ENCODE measurements at places on chromosomes 7 and 10.

DNA sequence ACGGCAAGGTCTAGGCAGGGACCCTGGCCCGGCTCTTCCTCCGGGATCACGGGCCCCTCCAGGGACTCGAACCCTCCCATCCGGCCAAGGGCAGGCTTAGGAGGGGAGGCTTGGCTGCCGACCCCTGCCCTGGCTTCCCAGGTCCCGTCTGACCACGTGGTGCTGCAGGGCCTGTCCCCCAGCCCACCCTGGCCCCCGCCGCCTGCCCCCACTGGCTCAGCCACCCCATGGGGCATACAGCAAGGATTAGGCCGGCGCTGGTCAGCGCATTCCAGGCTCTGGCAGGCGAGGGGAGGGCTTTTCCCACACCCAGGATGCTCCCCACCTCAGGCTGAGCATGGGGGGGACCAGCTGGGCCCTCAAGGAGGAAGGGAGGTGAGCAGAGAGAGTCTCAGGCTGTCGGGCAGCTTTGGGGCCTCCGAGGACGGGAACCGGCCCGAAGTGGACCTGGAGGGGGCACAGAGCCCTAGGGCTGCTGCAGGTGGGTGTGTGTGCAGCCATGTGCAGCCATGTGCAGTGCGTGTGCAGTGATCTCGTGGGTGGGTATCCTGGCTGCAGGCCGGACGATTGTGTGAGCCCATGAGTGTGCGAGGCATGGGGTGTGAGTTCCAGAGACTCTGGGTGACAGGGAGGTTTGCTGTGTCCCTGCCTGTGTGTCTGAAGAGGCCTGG is 713 bp upstream of the GRIFIN start:
- no peak for DNase-seq

- DNase-seq, result no peak
Measured at GRCh38 chr7:157467496-157468212, 130.8 kb downstream of the DNAJB6 start.

DNA sequence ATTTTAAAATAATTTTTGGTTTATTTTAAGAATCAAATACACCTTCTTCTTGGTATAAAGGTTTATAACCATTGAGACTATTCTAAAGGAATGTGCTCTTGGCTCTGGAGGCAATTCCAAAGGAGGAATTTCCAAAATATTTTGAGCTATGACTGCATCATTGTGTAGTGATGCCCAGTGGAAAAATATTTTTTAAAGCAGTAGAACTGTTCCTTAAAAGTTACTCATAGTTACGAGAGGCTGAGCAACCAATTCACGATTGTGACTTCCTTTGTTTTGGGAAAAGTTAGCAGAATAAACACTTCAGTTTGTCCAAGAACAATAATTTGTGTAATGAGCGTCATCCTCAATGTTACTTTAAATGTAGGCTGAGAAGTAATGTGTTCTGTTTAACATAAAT is 233.6 kb downstream of the BAMBI start:
- DNase-seq, result no peak

GRCh38 chr7:50553973-50554372 is 11.2 kb downstream of the DDC start:
- DNase-seq, result no peak

DNA sequence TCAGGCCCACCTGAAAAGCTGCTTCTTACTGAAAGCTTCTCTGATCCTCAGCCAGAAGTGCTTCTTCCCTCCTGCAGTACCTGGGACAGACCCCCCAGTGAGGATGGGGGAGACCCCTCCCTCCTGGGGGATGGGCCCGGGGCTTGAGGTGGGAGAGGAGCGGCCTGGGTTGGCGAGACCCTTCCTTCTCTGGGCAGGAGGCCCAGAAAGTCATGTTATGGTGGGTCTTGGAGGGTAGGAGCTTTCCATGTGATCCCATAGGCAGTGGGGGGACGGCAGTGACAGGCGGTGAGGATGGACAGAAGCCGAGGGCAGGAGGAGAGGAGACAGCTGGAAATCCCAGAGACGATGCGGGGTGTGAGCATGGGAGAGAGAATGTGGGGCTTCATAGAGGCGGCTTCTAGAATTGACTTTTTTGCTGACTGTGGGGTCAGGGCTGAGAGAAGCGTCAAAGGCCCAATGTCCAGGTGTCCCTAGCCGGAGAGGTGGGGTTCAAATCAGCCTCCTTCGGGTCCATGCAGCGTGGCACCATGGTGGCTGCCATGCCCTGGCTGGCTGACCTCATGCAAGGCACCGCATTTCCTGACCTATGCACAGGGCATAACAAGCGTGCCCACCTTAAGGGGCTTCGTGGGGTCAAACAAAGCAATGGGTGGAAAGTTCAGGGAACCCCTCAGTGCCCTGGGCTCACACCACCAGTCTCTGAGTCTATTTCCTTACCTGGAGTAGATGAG is 154.0 kb downstream of the UBE2H start:
- DNase-seq, result no peak

DNA sequence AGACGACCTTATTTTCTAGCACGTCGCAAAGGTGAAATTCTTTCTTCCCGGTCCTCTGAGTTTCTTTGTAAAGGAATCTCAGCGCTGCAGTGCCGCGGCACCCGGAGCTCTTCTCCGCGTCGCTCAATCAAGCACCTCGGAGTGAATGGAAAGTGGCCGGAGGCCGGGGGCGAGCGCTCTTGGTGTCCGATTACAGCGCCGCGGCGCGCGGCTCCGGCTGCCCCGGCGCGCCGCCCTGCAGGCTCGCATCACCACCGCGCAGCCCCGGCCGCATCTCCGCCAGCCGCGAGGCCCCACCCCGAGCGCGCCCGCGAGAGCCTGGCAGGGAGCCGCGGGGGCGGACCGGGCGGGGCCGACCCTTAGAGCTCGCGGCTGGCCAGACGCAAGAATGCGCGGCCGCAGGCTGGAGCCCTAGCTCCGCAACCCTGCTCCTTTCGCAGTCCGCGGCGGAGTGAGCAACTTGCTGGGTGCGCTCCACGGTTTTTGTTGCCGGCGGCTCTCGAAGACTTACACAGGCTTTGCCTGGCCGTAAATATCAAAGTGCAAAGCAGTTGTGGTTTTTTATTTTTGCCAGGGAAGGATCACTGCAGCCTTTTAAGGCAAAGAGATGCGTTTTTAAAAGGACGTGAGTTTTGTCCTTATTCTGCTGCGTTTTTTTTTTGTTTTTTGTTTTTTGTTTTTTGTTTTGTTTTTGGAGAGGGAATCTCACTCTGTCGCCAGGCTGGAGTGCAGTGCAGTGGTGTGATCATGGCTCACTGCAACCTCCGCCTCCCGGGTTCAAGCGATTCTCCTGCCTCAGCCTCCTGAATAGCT is at the start of gene SEMA3C:
SEMA3C (minus strand) TSS at position 143 of the 813 bp plus-strand sequence. CDS start 2,270 bp downstream, outside the sequence.
- no peak for DNase-seq

DNA sequence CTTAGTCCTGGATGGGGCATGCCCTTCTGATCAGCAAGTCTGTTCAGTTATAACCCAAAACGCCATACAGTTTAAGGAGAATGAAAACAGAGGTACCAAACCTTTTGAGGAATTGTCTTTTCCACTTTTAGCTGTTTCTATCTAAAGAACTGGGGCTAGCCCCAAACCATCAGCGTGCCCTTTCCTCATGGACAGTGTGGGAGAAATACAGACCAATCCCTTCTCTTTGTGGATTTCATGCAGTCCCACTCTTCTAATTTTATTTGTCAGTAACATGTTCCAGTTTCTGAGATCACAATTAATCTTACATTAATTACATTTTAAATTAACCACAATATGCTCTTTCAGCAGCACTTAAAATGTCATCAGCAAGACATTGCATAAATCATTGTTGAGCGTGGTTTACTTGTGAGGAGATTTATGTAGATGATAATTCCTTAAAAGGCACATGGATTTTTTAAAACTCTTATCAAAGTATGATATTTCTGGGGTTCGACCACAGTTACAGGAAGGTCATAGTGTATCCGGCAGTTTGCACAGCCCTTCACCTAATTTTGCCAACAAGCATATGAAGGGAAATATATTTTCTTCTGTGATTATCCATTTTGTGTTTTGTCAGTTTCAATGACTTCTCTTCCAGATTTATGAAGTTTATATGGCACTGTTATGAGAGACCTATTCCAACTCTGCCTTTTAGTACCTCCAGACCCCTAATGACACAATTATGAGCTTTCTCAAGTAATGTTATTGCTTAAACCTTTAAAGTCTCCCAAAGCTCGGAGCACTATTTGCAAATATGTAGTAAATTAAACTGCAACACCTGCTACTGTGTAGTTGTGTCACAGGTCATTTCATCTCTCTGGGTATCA is 868.4 kb upstream of the C7orf33 start:
- no peak for DNase-seq

DNA sequence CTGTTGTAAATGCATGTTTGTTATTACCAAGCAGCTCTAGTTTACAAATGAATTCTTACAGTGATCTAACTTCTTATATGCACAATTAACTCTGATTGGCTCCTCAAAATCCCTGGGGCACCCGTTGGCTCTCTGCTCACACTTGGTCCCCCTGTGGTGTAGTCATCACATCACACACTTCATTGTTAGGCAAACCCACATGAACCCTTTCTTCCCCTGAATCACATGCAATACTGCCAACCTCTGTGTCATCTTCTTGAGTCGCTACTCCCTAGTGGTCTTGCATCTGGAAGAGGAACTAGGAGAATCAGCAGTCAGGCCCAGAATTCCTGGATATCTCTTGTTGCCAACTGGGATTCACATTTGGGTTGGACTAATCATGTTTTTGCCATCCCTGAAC is 73.1 kb downstream of the CD36 start:
- DNase-seq, result no peak

DNA sequence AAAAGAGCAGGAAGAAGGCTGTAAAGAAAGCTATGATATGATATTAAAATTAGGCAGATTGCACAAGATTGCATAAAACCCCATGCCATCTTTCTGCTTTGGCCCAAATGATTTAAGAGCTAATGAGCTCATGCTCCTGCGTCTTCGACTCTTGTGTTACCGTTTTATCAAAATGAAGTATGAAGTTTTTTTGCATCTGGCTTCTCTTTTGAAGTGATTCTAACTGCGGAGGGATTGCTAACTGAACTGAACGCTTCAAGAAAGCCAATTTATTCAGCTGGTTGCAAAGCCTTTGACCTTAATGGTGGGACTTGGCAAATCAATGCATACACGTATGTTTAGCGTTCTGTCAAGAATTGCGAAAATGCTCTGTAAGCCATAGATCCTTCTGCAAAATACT is 282.9 kb downstream of the TWIST1 start:
- no peak for DNase-seq

- no peak for DNase-seq
Measured at GRCh38 chr10:105706281-105707026, 1065.4 kb downstream of the SORCS3 start.

DNA sequence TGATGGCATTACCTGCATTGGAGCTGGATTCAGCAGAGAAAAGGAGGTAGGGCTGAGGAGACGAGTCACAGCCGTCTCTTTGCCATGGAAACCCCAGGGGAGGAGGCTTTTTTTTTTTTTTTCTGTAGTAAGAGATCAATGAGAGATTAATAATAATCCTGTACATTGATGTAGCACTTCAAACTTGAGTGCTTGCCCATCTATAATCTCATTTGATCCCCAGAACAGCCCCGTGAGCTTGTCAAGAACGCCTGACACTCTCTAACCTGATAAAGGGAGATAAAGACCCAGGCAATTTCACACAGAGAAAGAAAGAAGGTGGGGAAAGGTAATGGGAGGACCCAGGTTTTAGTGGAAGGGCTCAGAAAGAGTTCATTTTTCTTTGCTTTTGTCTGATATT is 195.2 kb upstream of the FOXK1 start:
- no peak for DNase-seq

GRCh38 chr7:35249537-35249907 is 4.4 kb downstream of the TBX20 start:
- DNase-seq, result no peak

DNA sequence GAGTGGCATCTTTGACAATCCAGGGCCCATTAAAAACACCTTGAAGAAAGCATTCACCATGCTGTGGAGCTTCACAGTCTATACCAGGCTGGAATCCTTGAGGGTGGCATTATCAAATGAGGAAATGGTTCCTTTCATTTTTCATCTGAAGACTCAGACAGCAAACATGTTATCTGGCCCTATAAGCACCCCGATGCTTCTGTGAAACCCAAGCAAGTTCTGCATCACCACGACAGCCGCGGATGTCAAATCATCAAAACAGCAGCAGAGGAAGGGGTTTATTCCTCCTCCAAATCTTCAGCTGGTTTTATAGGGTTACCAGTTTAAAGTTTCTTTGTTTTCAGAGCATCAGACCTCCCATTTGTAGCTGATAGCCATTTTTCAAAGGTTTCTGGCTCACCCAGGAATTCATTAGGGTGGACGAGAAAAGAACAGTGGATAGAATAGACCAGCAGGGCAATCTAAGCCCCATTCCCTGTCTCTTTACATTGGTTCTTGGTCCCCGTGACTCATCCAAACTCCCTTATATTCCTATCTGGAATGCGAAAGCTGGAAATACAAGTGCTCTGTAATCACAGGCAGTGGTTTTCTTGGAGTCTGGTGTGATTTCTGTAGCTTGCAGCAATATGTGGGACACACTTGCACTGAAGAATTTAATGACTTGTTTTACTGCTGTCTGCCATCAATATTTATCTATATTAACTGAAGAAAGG is 217.9 kb downstream of the SKAP2 start:
- no peak for DNase-seq

GRCh38 chr10:91220954-91221675 is 652 bp downstream of the PCGF5 start:
- DNase-seq, result no peak

DNA sequence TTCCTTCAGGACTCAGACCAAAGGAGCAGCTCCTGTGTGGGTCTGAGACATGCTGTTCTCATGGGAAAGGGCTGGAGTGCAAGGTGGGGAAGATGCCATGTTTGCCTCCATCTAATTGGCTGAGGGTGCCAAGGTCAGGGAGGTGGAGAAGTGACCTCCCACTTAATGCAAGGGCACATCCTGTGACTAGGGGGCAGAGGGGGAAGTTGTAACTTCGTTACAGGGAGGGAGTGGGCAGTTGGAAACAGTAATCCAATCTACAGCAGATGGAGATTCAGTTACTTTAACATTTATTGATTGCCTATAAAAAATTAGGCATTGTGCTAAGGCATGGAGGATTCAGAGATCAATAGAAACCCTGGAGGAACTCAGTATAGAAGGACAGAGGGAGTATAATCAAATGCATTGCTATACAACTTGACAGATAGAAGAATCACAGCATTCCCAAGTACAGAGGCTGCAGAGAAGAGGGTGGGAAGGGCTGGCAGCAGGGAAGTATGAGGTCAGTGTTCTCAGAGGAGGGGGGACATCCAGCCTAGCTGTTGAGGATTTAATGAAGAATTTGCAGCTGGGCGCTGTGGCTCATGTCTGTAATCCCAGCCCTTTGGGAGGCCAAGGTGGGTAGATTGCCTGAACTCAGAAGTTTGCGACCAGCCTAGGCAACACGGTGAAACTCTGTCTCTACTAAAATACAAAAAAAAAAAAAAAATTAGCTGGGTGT is 75.9 kb downstream of the CCNY start:
- no peak for DNase-seq

DNA sequence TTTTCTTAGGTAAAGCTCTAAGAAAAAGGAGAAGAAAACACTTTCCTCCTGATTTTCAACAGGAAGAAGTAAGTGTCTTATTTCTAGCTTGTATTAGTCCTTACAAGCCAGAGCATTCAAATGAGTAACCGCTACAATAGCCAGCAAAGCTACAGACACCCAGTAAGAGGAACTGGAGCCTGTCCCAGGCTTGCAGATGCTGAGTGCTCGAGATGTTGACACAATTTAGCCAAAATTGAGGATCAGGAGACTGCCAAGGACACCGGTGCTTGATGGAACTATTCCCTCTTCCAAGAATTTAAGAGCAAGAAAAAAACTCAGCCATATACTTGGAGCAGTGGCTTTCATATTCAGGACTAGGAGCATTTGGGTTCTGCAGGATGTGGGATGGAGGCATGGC is 149.3 kb upstream of the DPP6 start:
- no peak for DNase-seq
